ENCODE measurements at places on chromosomes 2 and 18.
A peak's percentile ranks its signal among the peaks of the same experiment; 100 is the strongest.

- DNase-seq = no peak
Observed at GRCh38 chr2:133252780-133253355, 315.4 kb downstream of the NCKAP5 start.

GRCh38 chr2:106159866-106160785 is 34.0 kb downstream of the UXS1 start:
- no peak for DNase-seq

DNA sequence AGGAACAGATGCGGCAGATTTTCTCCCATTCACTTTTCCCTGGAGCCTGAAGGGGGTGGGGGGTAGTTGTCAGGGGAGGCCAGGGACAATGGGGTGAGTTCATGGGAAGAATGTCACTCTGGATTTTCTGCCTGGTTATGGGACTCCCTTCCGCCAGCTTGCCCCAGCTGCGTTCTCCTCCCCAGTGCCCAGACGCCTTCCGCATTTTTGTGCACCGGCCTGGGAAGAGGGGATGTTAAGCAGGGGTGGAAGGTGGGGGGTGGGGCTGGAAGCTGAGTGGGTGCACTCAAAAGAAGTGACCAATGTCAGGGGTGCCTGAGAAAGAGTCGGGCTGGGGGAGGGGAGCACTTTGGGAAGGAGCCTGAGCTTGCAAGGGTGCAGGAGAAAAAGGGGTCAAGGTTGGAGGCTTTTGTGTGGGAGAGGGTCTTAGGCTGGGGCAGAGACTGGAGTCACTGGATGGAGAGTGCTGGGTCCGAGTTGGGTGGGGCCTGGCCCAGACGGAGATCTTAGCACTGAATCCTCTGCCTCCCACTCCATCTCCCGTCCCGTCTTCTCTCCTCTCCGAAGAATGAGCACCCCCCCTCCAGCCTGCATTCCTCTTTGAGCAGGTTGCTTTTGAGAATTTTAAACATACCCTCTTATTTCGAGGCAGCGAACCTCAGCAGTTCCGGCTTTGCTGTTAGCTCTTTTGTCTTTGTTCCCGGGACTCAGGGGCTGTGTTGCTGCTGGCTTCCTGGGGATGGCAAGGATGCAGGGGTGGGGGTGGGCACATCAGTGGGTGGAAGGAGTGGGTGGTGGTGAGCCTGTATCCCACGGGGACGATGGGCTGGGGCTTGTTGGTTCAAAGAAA is 2.7 kb downstream of the IGFBP2 start:
- no peak for DNase-seq

DNA sequence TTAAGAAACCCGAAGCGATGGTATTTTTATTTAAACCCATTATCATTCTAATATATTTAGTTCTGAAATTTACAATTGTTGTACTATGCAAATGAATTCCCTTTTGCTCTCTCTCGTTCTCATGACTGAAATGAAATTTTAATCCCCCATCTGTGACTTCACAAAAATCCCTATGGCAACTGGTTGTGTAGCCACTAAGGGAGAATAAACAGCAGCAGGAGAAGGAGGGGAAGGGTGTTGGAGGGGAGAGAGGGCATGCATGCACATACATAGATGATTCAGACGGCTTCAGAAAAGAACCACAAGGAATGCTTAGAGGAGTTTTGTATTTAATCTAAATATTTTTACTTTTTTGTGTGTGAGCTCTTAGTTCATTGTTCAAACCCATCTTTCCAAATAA is 36.8 kb downstream of the CPS1 start:
- no peak for DNase-seq

DNA sequence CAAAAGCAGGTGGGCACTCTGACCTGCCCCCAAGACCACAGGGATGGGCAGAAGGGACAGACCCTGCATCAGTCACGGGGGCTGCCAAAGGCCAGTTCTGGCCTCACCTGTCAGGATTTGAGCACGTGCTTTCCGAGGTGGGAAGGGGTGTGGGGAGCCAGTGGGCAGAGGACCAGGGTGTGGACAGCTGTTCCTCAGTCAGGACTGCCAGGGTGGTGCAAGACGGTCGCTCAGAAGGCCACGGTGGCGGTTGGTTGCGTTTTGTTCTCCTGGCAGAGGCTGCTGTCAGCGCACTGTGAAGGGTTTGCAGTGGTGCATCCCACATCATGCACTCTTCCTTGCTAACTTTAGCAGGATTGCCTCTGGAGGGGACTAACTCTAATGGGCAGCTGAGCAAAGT is 665.3 kb upstream of the RAB6C start:
- DNase-seq = no peak

DNA sequence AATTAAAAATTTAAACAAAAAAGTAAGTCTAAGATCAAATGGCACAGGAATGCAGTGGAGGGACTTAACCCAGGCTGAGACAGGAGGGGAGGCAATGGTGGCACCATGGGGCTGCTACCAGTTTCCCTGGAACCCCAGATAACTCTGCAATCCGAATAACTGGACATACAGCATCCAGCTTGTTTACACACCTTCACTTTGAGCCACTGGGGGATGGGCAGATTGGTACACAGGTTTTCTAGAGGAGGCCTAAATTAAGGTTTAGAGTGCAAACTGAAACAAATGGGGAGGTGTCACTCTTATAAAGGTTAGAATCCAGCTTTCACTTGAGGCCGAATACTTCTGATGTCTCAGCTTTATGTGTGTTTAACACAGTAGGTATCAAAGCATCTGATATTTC is 189.3 kb upstream of the FN1 start:
- no peak for DNase-seq

DNA sequence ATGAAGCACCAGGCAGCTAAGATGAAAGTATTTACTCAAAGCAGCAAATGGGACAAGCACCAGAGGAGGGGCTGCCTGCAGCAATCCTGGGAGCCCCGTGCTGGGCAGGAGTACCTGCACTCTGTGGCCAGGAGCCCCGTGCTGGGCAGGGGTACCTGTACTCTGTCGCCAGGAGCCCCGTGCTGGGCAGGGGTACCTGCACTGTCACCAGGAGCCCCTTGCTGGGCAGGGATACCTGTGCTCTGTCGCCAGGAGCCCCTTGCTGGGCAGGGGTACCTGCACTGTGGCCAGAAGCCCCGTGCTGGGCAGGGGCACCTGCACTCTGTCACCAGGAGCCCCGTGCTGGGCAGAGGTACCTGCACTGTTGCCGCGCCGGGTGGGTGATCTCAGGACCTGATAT is 158.6 kb downstream of the MYT1L start:
- DNase-seq = no peak

DNA sequence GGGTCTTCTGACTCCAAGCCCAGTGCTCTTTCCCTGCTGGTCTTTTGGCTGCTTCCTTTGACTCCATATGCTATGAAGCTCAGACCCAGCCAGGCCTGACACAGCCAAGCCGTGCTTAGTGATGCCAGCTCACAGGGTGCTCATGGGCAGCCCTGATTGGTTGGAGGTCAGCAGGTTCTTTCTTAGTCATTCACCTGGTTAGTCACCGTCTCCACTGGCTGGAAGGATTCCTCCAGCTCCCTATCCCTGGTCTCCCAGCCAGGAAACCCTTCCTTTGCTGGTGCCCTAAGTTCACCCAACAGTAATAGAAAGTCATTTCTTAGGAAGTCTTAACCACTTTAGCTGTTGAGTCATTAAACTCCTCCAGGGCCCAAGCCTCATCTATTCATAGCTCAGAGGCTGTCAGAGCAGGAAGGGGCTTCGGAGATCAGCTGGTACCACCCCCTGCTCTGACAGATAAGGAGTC is 3.9 kb downstream of the KCNK3 start:
- peak; percentile 72 for DNase-seq

DNA sequence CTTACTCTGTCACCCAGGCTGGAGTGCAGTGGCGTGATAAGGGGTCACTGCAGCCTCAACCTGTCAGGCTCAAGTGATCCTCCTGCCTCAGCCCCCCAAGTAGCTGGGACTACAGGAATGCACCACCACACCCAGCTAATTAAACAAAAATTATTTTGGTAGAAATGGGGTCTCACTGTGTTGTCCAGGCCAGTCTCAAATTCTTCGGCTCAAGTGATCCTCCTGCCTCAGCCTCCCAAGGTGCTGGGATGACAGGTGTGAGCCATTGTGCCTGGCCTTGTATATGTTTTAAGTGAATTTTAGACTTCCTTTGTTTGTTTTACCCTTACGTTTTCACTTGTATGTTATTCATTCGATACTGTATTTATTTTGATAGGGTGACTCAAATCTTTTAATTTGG is 34.7 kb upstream of the ITSN2 start:
- DNase-seq = no peak

DNA sequence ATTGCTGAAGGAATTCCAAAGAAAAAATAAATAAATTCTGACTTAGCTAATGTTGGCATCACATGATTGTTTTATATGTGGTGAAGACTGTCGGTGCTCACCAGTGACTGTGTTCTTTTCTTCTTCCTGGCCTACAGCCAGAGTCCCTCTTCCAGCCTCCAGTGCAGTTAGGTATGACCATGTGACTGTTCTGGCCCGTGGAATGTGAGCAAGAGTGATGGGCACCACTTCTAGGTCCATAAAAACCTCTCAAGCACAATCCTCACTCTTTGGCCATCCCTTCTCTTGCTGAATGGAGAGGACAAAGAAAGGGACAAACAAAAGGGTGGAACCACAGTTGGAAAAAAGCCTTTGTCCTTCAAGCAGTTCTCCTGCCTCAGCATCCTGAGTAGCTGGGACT is 39.0 kb upstream of the BMPR2 start:
- DNase-seq = no peak

DNA sequence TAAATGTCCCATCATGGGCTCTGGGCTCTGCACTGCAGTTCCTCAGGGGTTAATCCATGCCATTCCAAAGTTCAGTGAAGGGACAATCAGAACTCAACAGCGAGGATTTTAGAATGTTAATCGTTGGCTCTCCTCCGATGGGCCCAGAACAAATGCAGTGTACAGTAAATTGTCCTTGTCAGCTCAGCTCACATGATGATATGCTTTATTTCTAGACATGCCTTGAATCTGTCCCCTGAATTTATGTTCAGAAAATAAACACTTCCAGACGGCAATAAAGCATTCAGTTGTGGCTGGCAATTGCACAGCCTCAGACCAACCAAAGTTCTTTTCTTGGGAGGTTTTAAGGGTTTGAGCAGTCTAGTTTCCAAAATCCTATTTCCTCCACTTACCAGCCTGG is 981.2 kb downstream of the BCL11A start:
- DNase-seq = no peak

GRCh38 chr18:11927497-11927896 is 19.4 kb upstream of the MPPE1 start:
- DNase-seq = no peak

DNA sequence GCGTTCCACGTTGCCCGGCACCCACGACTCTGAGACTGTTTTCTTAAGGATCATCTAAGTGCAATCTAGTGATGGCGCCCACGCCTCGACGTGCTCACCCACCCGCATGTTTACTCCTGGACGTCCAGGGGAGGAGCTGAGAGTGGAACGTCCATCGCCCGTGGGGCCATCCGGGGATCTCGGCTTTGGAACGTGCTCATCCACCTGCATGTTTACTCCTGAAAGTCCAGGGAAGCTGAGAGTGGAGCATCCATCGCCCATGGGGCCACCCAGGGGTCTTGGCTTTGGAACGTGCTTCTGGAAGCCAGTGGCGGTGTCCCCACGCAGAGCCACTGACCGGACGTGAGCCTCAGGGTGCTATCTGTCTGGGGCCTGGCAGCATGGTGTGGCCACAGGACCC is 45.6 kb upstream of the SALL3 start:
- DNase-seq = no peak

- no peak for DNase-seq
Observed at GRCh38 chr18:43777636-43778304, 500.5 kb upstream of the SYT4 start.

DNA sequence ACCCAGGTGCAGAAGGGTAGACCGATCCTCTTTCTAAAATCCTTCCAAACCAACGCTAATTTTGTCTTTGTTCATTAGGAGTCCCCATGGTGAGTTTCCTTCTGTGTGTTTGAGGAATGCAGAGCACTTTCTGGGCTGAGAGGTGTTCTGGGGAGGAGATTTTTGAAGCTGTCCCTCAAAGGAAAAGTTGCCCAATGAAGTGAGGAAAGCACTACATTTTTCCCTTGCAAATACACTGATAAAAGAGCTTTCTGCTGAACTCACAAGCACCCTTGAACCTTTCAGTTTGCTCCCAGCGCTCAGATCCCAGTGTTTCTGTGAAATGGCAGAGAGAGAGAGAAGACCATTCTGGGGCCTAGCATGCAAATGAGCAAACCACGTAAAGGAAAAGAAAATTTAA is 299.6 kb upstream of the FANCL start:
- DNase-seq = no peak

DNA sequence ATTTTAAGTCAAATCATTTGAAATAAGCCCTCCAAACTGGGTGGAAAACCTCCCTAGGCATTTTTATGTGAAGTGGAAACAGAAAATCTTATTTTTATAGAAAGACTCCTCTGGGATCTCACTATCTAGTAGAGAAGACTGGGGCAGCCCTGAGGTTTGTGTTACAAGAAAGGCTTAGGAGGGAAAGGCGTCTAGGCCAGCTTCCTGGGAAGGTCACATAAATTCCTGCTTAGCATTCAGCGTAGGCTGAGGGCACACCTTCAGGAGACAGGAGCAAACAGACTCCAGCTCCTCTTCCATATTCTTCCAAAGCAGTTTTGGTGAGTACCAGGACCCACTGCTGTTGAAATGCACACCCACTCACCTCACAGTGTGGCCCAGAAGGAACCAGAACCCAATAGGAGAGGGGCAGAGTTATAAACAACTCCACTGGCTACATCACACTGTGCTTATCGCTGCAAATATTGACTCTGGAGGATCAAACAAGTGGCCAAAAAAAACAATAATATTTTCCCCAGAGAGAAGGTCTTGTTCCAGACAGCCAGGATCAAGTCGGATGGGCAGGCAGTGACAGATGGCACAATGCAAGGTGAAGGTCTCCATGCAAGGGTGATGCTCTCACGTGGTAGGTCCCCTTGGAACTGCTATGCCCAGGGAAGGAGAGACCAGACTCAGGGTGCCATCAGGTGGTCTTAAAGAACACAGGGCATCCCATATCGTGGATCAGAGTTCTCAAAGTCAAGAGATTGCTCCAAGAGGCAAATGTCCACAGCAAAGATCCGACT is 17.7 kb upstream of the IGFBP2 start:
- no peak for DNase-seq

GRCh38 chr2:46537624-46538295 is 58.4 kb downstream of the TMEM247 start:
- DNase-seq = no peak

GRCh38 chr2:240994171-240994896 is 4.1 kb upstream of the SNED1 start:
- no peak for DNase-seq

GRCh38 chr2:211368467-211368866 is 812.1 kb downstream of the CPS1 start:
- no peak for DNase-seq

GRCh38 chr2:16462958-16463357 is 202.7 kb downstream of the CYRIA start:
- peak; percentile 95 for DNase-seq

- no peak for DNase-seq
Observed at GRCh38 chr18:23658285-23658684, 4.4 kb downstream of the ANKRD29 start.
